LHCN-M2 (cell line): ENCODE measurements at places on chromosomes 16 and 17.

- DNase-seq: no peak
Measured at GRCh38 chr16:82605863-82606620, 20.7 kb upstream of the CDH13 start.

DNA sequence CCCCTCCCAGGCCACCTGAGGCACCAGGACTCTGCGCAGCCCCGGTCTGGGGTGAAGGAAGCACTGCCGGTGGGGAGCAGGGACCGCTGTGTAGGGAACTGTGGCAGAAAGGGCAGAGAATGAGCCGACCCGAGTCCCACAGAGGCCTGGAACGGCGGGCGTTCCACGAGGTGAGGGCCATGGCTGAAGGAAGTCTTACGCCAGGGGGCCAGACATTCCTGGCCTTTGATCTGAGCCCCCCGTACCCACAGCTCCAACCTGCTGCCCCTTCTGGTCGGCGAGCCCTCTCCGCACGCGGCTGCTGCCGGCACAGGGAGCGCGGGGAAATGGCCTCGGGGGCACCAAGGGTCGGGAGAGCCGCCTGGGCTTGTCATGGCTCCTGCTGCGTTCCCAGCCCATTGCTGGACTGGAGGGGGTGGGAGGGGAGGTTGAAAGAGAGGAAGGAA is 1.4 kb upstream of the WNT3 start:
- DNase-seq: no peak

DNA sequence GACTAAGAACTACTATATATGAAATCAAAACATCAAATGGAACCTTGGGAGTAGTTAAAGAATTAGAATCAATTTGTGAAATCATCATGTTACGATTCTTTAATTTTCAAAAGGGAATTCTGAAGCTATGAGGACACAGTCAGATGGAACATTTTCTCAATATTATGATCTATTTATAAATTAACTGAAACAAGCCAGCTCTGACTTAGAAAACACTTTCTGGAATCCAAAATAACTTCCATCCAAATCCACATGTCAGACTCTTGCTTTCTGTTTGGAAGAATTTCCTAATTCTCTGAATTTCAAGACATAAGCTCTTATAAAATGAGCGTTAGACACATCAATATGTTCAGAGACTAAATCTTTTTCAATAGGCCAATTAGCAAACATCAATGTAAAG is 737.7 kb upstream of the SOX9 start:
- no peak for DNase-seq

- DNase-seq: no peak
Measured at GRCh38 chr17:18102640-18103039, 5.9 kb upstream of the MYO15A start.

- DNase-seq: no peak
Measured at GRCh38 chr16:85366031-85366763, 246.9 kb upstream of the GSE1 start.

GRCh38 chr16:50490828-50491227 is 57.4 kb upstream of the NKD1 start:
- DNase-seq: no peak
